ENCODE measurements at places on chromosomes 7 and 10.

- no peak for DNase-seq
Observed at GRCh38 chr7:69889338-69889975, 291.2 kb downstream of the AUTS2 start.

DNA sequence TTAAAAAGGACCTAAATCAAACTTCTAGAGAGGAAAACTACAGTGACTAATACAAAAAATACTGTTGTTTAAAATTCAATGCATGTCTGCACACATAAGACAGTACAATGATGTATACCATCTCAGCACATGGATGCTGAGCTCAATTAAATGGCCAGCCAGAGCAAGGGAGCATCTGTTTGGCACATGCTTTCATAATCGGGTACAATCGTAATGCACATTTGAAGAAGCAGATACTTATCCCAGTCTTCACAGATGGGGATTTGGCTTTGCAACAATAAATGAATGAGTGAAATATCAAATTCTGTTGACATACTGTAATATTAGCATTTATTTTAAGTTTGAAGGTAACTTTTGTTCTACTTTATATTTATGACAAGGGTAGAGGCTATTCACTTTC, 187.8 kb downstream of the CRPPA start:
- no peak for DNase-seq

- DNase-seq: no peak
Observed at GRCh38 chr7:157529768-157530560, 193.2 kb downstream of the DNAJB6 start.

DNA sequence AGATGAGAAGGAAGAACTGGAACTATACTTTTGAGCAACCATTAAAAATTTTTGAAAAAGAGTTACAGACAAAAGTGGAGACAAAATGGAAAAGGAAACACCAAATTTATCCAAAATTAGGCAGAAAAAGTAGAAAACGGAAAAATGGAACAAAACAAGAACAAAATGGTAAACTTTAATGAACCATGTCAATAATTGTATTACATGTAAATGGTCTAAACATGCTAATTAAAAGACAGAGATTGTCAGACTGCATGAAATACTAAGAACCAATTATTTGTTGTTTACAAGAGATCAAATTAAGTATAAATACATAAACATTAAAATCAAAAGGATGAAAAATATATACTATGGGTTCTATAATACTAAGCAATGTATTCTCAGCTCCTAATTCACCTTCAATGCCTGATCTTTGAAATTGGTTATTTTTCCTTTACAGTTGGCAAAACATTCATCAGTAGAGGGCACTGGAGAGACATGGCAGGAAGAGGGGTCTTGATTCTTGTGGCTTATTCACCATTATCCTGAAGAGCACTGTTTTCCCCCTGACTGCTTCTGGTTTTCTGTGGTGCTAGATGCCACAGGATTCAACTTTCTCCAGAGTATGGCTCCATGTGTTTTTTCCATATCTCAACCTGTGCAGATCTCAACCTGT, 124.9 kb downstream of the ELFN1 start:
- no peak for DNase-seq

- DNase-seq: no peak
Observed at GRCh38 chr10:116611153-116611545, 9.6 kb upstream of the PNLIPRP2 start.

DNA sequence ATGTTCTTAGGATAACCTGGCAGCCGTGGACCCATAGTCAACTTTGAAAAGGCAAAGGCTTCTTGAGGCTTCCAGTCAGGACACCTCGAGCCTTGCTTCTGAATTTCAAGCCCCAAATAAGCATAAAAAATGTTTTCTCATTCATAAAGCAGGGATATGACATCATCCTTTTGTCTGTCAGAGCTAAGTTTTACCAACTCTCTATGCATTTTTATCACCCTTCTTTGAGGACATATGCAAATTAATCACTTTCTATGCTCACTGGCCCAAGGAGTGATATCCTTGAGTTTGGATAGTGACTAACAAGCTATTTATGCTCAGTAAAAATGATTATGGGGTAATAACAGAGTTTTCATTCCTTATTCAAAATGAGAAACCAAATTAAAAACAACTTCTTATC, 159.4 kb downstream of the ANLN start:
- no peak for DNase-seq

- no peak for DNase-seq
Observed at GRCh38 chr7:112765105-112765504, 25.1 kb downstream of the TMEM168 start.

- DNase-seq: no peak
Observed at GRCh38 chr7:93980744-93981479, 23.2 kb downstream of the BET1 start.

DNA sequence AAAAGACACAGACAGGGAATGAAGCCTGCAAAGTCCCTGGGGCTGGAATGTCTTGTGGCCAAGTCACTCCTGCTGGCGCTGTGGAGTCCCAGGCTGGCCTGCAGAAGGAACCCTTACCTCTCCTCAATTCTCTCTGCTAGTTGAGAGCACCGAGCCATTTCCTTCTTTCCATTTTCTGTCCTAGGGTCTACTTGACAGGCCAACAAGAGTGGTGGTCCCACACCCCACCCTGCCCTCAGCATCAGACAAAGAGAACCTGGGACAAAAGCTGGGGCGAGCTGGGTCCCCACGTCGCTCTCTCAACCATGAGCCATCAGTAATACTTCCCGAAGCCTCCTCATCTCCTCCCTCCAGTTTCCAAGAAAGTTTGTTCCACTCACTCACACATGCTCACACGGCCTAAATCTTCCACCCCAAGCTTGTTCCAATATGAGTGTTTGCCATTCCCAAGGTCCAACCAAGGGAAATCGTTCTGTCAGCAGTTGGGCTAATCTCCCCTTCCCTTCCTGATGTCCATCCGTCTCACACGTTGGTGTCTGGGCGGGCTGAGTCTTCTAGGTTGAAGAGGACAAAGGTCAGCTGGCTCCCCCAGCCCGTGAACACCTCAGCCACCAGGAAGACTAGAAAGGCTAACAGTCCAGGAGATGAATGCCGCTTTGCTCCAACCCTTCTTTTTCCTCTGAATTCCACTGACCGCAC, 44.3 kb downstream of the CLEC2L start:
- no peak for DNase-seq
